Stimulated activated CD8-positive, alpha-beta memory T cell treated with anti-CD3 and anti-CD28 coated beads, Interleukin-7, amount 100 ng/mL, for 1 hour (primary cell): ENCODE measurements at places on chromosomes 4 and X.

DNA sequence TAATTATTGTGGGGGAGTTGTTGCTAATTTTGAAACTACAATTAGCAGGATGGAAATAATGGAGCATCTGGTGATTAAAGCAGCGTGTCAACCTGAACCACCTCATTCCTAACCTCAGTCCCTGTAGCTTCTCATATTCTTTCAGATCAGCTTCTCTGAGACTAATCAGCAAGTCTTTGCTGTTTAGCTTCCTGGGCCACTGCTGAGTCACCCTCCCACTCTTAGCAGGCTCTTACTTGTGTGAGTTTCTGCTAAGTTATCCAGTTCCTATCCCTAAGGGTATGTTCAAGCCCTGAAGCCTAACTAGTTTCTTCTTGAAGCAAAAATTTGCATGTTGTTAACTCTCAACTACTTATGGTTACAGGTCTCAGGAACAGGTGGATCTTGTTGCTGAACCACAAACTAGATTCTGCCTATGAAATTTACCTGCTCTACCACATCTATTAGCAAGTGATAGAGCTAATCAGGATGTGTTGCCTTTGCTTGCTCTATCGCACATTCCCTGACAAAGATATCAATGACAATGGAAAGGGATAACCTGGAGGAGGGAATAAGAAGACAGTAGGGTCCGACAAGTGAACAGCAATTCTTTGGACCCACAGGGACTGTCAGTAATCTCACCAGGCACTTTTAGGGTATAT lies 134.2 kb downstream of the EIF4E start:
- no peak for DNase-seq

DNA sequence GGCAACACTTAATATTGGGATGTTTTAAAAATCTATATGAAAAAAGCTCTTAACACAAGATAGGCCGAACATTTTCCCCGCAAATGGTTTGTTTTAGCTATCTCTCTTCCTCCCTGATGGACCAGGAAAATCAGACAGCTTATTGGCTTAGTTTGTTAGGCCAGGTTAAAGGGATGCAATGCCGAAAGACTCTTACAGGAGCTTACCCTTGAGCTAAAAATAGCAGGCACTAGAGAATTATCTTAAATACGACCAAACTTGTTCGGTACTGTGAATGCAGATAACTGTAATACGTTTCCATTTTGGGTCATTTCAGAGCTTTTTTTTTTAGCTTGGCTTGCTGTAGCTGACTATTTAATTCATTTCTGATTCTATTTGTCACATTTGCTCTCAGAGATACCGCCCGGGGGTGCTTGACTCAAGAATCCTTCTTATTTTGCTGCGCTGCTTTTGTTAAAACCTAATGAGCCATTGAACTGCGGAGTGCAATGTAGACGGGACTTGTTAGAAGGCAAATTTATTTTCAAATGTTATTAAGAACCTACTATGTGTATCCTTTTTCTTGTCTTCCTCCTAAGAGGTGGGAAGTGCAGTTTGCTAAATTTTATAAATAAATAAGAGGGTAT lies 23.3 kb downstream of the PPARGC1A start:
- DNase-seq = no peak

DNA sequence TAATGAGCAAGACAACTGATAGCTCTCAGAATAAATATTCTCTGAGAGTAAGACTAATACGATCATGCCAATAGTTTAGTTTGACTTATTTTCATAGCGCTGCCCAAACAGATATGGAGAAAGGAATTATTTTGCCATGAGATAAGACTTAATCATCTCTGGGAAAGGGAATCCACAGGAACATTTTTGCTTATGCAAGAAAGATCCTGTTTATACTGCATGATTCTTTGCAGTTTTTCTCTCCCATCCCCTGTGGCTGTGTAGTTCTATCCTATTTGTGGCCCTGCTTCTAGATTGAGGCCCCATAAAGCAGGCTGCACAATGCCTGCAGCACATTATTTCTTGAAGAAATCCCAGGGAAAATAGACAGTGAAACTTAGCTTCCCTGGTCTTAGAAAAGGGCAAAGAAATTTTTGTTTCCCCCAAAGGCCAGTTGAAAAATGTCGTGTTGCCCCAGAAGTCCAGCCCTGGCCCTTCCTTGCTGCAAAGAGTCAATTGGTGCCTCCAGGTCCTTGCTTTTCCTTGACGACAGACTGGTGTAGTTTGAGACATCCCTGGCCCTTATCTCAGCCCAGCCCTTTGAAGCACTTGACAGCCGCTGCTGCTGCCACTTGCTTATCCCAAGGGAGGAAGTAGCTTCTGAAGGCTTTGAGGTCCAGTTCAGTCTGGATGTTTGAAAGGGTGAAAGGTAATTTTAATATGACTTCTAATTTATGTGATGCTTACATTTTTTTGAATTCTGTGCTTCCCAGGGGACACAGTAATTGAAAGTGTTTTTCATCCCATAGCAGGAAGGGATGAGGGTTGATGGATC lies 45.0 kb upstream of the SH3RF1 start:
- no peak for DNase-seq

DNA sequence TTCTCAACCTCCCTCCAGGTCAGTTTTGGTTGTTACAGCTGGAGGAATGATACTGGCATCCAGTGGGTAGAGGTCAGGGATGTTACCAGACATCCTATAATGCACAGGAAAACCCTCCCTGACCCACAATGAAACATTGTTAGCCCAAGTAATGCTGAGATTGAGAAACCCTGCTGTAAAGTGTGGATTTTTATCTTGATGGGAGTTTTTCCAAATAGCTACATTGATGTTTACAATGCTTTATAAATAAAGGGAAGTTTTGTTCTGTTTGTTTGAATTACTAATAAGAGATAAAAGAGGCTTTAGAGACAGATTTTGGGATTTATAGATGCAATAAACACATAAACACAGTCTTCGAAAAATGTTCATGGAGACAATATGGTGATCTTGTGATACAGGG lies 194.0 kb upstream of the NUDT6 start:
- DNase-seq = no peak

- no peak for DNase-seq
Measured at GRCh38 chr4:126242679-126243390, 928.1 kb downstream of the FAT4 start.

GRCh38 chr4:48149827-48150370 lies 15.8 kb upstream of the TXK start:
- no peak for DNase-seq

DNA sequence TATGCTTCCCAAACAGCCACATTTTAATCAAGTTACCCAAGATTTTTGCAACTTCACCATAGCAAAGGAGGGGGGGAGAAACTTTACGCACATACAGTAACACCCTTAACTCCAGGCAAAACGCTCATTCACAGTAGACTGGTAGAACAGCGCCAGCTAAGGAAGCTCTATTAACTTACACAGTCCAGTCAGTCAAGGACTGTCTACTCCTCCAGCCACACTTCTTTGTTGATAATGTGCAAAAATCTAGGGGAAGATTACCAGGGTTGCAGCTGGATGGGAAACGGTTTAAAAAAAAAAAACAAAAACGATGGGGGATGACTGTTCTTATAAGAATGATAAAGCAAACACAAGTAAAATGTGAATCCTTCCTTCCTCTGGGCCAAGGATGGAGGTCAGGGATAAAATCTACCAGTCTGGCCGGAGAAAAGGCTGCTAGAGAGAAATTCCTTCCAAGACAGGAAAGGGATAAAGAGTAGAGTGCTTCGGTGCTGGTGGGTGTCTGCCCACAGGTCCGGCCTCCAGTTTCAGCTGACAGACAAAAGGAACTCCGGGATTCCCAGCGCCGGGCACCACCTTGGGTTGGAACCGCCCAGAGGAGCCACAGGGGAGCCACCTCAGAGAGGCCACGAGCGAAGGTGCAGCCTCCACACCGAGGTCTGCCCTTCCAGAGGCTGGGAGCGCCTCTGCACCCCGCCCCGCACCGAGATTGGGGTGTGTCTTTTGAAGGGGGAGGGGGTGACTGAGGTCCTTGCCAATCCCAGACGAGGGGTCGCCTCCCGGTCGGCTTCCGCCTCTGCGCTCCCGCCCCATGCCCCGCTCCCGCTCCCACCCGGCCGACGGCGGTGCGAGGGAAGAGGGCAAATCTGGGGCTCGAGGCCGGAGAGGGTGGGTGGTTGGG lies 811 bp downstream of the ANKRD50 start:
- no peak for DNase-seq

GRCh38 chr4:95204873-95205272 lies 343.9 kb downstream of the UNC5C start:
- no peak for DNase-seq

DNA sequence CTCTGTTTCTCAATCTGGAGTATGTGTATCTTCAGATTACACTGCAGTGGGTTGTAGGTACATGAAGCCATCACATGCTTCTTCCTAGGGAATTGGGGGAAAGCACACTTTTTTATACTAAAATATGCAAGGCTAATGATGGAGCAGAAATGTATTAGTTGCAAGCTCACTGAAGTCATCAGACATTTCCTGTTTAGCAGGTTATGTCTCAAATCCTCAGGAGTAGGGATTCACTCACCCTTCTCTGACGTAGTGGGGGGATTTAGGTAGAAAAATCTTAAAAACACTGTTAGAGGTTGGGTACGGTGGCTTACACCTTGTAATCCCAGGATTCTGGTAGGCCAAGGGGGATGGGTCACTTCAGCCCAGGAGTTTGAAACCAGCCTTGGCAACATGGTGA lies 128.4 kb upstream of the GPC4 start:
- no peak for DNase-seq

DNA sequence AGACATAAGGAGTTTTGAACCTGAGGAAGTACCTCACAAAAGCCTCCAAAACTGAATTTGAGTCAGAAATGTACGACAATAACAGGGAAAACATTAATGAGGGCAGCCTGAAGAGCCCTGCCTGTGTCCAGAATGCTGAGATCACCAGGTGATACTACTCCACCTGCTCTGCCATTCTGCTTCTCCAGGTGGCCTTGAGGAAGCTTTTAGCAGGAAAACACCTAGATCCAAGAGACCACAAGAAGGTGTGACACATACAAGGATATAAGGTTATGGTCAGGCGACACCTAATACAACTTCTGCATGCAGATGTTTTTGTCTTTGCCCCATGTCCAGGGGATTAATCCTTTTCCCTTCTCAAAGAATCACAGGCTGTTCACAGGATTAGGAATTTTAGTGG lies 15.3 kb downstream of the SOWAHB start:
- DNase-seq = no peak

DNA sequence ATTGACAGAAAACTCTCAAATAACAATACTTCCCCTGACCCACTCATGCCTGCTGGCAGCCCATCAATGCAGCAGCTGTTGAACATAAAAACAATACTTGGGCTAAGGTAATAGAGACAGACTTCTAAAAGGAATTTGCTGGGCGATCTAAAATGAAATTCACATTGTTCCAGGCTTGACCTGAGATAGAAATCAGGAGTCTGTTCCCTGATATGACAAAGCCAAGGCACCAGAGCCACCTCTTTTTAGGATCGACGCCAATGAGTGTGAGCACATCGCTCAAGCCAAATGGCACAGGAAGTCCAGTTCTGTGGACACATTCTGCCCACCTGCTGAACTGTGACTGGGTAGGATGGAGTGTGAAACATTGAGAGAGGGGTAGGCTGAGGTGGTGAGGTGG lies 4.9 kb downstream of the SEPTIN11 start:
- no peak for DNase-seq

- DNase-seq = no peak
Measured at GRCh38 chr4:14130551-14130950, 503.0 kb upstream of the BOD1L1 start.

DNA sequence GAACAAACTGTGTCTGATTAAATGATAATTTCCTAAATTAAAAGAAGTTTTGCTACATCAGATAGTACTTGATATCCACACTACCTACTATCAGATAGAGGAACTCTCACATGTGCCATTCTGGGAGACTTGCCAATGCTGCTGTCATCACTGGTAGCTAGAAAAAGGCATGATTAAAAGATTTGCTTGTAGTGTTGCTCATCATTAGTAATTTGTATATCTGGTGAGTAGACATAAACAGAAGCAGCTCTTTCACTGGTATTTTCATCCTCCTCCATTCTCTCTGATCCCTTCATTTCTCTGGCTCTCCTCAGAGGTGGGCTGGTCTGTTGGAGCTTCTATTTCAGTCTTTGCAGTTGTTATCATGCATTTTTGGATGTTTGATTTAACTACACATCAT lies 56.0 kb downstream of the SPRY1 start:
- no peak for DNase-seq

- no peak for DNase-seq
Measured at GRCh38 chrX:88886908-88887307, 139.9 kb downstream of the CPXCR1 start.
